CD8-positive, alpha-beta memory T cell (primary cell): ENCODE measurements at places on chromosomes 2 and 18.

GRCh38 chr2:67462738-67463496 lies 65.8 kb downstream of the ETAA1 start:
- no peak for DNase-seq

DNA sequence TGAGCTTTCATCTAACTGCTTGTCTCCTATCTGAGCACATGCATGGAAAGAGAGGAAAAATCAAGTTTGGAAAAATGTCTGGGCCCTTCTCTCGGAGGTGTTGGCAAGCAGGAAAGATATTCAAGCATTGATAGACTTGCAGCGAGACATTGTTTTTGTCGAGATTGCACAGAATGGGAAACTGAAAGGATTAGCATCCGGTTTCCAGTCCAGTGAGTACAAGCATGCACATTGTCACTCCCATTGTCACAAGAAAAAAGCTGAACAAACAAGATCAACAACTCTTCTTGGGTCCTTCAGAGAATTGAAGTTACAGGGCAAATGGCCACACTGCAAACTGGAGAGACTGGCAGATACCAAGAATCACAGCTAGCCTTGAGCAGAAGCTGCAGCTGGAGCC lies 19.6 kb upstream of the MC5R start:
- DNase-seq, result no peak

DNA sequence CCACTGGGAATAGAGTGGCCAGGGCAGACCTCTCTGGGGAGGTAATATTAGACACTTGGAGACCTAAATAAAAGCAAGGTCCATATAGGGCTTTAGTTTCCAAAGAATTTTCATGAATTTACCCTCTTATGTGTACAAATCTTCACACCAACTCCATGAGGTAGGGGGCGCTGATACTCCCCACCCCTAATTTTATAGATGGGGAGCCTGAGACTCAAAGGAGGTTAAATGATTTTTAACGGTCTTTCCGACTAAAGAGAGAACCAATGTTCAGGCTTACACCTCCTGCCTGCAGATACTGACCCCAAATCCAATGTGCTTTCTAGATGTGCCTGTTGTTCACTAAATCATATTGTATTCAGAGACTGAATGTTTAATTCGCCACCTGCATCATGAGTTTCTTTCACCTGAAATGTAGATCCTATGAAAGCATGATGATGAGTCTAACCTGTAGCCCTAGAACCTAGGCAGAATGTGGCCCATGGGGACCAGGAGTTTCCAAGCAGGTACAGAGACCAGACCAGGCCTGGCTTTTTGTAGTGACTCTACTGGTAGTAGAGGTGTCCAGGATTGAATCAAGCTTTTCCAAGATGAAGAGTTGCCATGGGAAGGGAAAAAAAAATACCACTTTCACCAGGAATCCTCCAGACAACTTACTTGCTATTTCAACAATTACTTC lies 16.8 kb upstream of the PAX3 start:
- no peak for DNase-seq

DNA sequence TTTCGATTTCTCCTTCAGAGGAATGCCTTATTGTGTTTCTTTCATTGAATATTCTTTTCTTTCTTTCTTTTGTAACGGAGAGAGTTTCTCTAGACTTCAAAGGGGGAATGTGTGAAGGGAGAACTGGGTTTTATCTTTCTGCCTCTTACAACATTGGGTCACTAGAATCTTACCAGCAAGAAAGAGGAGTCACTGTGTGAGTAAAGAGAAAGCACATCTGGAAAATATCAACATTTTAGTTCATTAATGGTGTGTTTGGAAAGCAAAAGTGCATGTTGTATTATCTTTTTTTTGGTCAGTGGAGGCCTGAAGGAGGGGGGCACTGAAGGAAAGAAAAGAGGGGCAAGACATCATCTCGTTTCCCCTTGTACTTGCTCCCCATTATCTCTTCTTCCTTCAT lies 86.6 kb upstream of the THOC1 start:
- DNase-seq, result no peak

DNA sequence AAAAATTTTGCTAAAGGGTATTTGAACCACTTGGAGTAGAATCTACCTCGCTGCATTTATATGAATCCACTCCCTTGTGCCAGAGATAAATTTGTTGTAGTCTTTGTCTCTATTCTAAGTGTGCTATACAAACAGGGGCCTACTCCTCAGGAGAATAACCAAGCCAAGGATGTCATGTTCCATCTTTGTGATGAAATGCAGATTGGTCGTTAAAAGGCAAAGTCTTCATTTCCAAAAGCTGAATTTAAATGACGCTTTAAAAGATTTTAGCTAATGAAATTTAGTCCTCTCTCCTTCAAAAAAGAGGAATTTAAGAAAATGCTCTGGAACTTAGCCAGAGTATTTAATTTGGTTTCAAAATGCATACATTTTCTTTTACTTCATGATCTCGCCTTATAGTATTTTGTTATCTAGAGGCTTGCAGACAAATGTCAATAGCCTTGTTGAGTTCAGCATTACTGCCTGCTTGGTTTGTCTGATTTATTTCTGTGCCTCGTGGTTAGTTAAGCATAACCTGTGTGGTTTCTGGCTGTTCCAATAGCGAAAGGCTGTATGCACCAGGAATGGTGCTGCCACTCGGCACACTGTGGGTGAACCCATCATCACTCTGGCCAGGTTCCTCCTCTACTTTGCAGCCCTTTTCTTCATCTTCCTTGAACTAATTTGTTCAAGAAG lies 417.6 kb downstream of the ZNF521 start:
- DNase-seq, result no peak

GRCh38 chr2:63735263-63735662 lies 106.4 kb upstream of the UGP2 start:
- DNase-seq, result no peak

- DNase-seq, result no peak
Measured at GRCh38 chr2:85255813-85256594, 71.8 kb downstream of the TGOLN2 start.

- DNase-seq, result no peak
Measured at GRCh38 chr2:119536707-119537106, 7.5 kb upstream of the CFAP221 start.

DNA sequence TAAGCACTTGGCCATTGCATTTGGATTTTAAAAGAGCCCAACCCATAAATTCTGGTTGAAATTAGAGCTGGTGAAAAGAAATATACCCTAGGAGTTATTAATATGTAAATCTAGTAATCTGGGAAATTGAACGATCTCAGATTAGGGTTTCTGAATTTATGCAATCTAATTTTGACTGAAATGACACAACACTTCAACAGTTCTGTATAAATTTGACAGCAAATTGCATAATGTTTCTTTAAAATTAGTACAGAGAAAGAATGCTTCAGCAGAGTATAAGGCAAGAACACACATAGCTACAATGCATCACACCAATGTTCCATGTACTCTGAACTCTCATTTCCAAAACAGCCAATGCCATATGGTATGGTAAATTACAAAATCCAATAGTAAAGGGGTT lies 201.5 kb upstream of the ITGA4 start:
- no peak for DNase-seq

GRCh38 chr18:78607784-78608183 lies 371.8 kb upstream of the SALL3 start:
- DNase-seq, result no peak

GRCh38 chr2:239318151-239318611 lies 82.6 kb downstream of the HDAC4 start:
- DNase-seq, result no peak

DNA sequence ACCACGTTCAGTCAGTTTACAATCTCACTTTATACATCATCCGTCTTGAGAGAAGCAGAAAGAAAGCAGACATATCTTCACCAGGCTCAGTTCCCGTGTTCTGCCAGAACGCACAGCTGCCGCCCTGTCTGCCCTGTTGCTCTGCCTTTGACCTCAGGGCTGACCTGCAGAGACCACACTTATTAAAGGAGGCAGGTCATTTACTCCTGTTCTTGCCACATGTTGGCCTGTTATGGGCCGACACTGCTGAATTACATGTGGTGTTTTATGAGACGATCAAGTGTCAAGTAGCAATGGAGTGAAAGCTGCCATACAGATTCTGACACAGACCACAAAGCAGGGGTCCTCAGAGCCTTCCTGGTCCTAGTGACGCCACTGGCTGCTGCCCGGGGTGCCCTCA lies 232.2 kb downstream of the TTC32 start:
- no peak for DNase-seq

DNA sequence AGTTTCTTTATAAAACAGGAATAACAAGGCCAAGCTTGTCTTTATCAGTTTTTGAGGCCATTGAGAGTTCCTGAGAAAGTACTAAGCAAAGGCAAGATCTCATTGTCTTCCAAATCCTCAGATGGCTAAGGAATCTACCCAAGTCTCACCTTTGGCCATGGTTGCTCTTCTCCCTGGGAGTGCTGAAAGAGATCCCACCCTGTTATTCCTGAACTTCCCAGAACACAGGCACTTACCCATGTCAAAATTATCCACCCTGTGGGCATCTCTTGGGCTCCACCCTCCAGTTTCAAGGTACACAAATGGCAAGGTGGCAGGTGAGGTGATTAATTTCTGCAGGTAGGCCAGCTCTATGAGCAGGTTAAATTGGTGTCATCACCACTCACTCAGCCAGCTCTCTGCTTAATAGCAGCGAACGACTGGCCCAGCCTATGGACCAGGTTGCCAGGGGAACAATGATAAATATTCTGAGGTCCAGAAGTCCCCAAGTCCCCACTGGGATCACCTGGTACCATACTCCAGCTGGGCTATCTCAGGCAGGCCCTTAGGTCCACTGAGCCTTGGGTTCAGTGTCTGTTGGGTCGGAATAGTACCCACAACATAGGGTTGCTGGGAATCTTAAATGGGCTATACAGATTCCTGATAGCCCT lies 2.3 kb upstream of the SPRED2 start:
- DNase-seq, result no peak

GRCh38 chr2:95113464-95113863 lies 8.1 kb downstream of the MRPS5 start:
- no peak for DNase-seq

GRCh38 chr2:143725400-143725799 lies 596.2 kb downstream of the ARHGAP15 start:
- DNase-seq, result no peak

DNA sequence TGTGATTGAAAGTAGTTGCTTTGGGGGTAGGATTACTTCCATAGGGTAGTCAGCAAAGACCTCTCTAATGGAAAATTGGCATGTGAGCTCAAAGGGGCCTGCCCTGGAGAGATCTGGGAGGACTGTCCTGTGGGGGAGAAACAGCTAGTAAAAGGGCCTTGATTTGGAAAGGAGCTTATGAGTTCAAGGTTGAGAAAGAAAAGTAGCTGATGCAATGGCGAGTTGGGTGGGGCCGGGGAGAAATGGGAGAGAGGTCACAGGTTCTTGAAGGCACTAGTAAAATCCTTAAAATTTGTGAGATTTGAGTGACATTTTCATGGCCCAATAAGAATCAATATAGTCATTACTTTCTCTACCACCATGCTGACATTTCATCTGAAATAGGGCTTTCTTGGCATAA lies 82.0 kb upstream of the CCDC195 start:
- no peak for DNase-seq
